Putamen (tissue), 1 donor: ENCODE measurements at places on chromosomes 13 and 19.

DNA sequence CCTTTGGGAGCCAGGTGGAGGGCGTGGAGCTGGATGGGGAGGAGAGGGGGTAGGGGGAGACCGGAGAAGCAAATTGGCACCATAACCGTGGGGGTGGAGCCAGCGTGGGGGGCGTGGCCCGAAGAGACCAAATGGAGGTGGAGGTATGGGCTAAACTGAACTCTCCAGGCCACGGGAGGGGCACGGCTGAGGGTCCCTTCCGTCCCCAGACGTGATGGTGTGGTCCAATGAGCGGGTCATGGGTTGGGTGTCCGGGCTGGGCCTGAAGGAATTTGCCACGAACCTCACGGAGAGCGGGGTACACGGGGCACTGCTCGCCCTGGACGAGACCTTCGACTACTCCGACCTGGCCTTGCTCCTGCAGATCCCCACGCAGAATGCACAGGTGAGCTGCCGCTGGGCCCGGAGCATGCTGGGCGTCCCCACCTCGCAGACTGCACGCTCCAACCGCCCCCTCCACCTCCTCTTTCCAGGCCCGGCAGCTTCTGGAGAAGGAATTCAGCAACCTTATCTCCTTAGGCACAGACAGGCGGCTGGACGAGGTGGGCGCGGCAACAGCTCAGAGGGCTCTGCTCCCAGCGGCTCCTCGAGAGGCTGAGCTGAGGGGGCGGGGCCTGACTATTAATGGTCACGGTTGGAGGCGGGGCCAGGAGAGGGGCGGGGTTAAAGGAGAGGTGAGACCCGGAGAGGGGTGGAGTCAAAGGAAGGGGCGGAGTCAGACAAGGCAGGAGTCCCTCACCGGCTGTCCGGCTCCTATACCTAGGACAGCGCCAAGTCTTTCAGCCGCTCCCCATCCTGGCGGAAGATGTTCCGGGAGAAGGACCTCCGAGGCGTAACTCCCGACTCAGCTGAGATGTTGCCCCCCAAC is 6.2 kb downstream of the HRC start:
- DNase-seq, result peak; percentile 77

- DNase-seq, result no peak
These were observed 87.3 kb downstream of the ERCC5 start for GRCh38 chr13:102933122-102933521.

DNA sequence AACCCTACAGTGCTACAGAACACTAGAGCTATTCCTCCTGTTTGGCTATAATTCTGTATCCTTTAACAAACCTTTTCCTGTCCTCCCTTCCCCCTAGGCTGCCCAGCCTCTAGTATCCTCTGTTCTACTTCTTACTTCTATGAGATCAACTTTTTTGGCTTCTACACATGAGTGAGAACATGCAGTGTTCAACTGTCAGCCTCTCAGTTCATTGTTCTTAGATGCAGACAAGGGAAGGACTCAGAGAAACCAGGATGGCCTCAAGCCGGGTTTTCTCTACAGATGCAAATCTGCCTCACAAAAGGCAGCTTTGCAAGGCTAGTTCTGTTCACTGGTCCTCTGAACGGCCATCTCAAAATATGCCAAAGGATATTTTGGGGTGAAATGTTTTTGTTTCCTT is 18.4 kb downstream of the AMER2 start:
- peak; percentile 86 for DNase-seq

- DNase-seq, result no peak
These were observed at the start of gene C19orf33 for GRCh38 chr19:38303517-38304351. TSS of gene C19orf33 (plus strand) at chr19:38304251. CDS start at chr19:38304262, 11 bp downstream.

DNA sequence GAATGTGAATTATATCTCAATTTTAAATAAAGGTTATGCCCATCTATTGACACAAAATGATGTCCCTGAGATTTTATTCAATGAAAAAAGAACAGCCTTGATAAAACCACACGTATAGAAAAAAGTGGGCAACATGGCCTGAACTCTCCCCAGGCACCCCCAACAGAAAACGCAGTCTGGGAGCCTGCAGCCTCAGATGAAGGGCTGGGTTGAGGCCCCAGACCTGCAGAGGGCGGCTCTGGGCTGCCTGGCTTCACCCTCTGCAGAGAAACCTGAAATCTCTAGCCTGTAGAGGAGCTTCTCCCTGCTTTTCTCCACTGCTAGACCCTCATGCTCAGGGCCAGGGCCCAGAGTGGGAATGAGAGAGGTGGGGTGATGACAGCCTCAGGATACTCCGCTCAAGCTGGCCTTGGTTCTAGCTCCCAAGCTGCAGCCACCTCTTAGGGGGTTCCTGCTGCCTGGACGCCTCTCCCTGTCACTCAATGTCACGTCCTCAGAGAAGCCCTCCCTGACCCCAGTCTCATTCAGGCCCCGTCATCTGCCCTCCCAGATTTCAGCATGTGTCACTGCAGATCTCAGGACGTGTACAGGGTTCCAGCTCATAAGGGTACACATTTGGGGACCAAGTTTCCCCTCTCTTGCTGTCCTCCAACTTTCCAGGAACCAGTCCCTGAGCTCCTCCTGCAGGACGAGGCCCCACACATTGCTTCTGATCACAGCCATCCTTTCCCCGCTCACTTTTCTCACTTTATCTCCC is 1.8 kb downstream of the MBD3 start:
- no peak for DNase-seq

DNA sequence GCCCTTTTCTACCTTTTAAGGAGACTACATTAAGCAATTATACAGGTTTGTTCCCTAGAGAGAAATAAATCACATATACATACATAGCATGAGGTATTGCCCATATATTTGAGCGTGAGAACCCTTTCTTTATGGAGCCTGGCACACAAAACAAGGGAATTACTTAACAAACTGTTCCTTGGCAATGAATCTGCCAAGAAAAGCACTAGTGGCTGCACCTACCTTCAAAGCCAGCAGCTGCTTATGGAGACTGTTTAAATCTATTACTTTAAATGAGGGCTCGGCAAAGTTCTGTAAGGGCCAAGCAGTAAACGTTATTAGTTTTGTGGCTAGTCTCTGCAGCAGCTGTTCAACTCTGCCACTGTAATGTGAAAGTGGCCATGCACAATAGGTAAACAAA is 7.0 kb downstream of the RFX1 start:
- no peak for DNase-seq

GRCh38 chr13:29859971-29860370 is 9.6 kb upstream of the UBL3 start:
- no peak for DNase-seq

DNA sequence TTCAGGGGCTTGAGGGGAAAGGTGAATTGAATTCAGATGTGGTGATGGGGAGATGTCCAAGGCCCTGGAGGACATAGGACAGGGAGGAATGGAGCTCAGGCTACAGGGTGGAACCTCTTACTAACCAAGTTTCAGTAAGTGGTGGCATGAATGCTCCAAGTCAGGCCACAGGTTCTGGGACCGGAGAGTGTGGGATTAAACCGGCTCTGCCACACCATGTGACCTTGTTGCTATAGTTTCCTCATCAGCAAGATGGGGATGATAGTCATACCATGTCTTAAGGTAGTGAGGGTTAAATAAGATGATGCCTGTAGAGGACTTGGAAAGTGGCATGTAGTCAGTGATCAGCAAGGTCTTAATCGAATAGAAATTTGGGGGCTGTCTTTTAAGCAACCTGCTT is 16.3 kb downstream of the GPR183 start:
- no peak for DNase-seq

DNA sequence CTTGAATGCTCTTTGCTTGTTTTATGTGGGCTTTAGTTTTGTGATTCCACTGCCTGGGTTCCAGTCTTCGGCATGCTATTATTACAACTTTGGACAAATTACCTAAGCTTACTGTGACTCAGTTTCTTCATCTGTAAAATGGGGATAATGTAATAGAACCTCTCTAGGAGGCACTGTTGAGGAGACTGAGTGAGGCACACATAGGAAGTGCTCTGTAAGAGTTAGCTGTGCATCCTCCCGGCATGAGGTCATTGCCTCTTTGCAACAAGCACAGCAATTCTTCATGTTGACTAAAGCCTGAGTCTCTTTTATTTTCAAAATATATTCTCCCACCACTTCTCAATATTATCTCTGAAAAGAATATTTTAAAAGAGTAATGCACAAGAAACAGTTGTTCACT is 227.4 kb downstream of the DLEU7 start:
- no peak for DNase-seq

- DNase-seq, result no peak
These were observed 20.0 kb downstream of the SIN3B start for GRCh38 chr19:16849168-16849567.

DNA sequence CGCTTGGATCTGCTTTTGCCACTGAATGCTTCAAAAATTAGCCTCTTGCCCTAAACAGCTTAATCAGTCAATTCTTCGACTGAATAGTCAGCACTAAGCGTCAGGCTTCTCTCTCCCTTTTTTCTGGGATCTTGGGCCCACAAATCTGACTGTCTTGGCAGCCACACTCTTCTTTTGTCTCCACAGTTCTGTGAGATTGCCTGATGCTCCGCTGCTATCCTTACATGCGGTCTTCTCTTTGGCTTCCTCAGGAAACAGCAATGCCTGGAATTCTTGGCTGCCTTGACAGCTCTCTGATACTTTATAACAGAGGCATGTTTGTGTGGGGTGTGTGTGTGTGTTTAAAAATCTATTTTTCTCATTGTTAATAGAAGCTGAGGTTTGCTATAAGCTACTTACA is 32.6 kb downstream of the ERCC5 start:
- DNase-seq, result no peak

DNA sequence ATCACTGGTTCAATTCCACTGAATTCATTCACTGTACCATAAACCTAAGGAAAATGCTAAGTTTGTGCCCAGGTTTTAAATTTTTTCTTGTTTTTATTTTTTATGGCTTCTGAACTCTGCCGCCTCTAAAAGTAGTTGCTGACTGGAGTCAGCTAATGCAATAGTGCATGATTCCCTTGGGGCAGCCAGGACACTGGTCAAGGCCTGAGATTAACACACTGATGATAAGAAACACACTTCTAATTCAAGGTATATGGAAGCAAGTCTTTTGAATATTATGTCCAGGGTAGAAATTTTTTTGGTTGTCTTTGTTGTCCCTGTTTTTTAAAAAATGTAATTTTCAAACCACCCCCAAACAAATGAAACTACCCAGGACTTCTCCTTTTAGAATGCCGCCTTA is 72.2 kb downstream of the CDADC1 start:
- DNase-seq, result no peak

DNA sequence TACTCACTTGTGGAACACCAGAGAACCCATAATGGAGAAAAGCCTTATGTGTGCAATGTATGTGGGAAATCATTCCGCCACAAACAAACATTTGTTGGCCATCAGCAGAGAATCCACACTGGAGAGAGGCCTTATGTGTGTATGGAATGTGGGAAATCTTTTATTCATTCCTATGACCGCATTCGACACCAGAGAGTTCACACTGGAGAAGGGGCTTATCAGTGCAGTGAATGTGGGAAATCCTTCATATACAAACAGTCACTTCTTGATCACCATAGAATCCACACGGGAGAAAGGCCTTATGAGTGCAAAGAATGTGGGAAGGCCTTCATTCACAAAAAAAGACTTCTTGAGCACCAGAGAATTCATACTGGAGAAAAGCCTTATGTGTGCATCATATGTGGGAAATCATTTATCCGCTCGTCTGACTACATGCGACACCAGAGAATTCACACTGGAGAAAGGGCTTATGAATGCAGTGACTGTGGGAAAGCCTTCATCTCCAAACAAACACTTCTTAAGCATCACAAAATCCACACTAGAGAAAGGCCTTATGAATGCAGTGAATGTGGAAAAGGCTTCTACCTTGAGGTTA is 10.9 kb downstream of the ZNF549 start:
- DNase-seq, result no peak

DNA sequence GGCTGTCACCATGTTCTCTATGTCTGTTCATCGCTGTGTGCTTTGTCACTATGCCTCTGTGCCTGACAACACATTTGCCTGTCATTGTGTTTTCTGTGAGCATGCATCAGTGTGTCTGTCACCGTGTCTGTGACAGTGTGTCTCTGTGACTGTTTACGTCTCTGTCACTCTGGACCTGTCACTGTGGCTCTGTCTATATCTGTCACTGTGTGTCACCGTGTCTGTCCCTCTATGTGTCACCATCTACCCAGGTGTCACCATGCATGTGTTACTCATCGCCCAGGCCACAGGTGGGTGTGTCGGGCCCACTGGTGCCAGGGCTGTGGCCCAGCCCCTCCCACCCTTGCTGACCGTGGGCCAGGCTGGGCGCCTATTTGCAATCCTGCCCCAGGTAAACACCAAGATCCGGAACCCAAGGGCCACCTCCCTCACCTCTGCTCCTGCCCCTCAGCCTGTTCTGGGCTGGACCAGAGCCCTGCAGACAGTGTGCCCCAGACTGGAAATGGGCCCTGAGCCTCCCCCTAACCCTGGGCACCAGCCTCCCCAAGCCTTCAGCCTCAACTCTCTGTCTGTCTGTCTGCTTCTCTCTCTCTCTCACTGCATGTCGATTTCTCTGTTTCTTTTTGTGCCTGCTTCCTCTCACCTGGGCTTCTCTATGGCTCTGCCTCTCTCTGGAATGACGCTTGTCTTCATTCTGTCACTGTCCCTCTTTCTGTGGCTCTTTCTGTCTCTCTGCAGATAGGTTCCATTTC is 7.7 kb downstream of the IRF2BP1 start:
- no peak for DNase-seq

DNA sequence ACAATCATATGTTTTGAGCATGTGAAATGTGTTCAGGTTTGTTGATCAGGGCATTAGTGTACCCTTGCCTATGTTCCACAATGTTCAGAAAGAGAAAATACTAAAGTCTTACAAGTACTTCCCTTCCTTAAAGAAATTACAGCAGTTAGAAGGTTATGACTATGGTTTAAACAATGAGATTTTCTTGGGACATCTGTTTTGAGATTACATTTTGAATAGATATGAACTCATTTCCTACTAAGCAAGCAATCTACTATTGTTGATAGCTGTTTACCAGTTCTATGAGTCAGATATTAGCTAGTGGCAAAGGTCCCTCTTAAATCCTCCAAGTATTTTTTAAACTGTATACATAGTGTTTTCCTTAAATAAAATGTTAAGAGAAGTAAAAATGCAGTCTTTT is 241.3 kb downstream of the DACH1 start:
- no peak for DNase-seq

GRCh38 chr13:27086599-27087265 is 84.9 kb downstream of the USP12 start:
- DNase-seq, result no peak

DNA sequence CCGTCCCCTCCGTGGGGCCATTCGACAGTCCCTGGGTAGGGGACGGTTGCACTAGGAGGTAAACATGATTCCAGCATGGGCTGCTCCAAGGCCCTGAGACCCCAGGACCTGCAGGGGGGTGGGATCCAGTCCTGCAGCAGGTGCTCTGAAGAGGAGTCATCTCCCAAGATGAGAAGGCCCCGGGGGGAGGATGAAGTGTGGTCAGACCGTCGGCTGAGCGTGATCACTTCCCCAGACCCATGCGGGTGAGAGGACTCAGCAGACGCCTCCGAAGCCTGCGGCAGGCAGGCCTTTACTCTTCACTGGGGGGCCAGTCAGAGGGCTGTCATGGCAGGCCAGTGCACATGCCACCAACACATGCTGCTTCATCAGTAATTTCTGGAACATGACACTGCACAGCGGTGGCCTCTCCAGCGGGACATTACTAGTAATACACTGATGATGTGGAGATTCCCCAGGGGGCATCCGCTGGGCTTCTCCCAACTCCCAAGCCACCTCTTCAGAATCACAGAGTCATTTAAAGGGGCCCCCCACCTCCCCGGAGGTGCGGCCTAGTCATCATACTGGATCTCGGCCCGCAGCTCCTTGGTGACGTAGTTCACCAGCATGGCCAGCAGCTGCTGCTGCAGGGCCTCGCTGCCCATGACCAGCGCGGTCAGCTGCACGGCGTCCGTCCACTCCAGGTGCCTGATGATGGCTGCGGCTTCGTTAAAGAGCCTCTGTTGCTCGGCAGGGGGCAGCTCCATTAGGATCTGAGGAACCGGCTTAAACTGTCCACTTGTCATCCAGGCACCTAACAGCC is 12.7 kb downstream of the C19orf12 start:
- no peak for DNase-seq
